ENCODE measurements at places on chromosomes 7 and 10.

DNA sequence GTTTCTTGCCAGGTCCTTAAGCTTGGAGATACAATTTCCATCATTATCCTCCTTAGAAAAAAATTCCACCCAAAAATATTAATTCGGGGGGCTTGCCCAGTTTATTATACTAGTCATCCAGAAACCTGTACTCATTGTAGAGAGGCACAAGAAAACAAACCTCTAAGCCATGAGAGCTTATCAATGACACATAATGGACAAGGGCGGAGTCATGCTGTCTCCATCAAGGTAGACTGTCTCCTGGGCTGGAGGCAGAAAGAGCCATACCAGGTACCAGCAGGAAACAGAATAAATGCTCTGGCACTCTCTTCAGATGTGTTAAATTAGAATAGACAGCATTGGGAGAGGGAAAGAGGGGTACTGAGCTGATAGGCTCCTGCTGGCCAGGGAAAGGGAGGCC is 69.8 kb upstream of the GSDME start:
- DNase-seq = no peak

GRCh38 chr7:149422914-149423301 is 38.0 kb downstream of the ZNF777 start:
- peak; percentile 43 for DNase-seq

DNA sequence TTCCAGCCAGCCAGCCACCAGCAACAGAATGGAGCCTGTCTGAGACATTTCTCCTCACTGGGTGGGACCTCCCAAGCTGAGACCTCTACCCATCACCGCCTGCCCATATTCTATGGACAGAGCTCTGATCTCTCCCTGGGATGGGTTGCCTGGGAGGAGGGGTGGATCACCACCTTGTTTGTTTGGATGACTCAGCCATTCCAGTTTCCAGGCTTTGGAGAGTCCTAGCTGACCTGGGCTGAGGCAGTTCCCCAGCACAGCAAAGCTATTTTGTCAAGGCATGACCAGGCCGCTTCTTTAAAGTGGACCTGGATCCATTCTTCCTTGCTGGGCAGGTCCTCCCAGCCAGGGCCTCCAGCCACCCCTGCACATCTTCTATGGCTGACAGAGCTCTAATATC is 982.3 kb downstream of the DNAJB9 start:
- DNase-seq = no peak

GRCh38 chr7:81138870-81139269 is 220.0 kb upstream of the SEMA3C start:
- no peak for DNase-seq

- no peak for DNase-seq
Measured at GRCh38 chr10:97138174-97138573, 47.6 kb downstream of the SLIT1 start.

DNA sequence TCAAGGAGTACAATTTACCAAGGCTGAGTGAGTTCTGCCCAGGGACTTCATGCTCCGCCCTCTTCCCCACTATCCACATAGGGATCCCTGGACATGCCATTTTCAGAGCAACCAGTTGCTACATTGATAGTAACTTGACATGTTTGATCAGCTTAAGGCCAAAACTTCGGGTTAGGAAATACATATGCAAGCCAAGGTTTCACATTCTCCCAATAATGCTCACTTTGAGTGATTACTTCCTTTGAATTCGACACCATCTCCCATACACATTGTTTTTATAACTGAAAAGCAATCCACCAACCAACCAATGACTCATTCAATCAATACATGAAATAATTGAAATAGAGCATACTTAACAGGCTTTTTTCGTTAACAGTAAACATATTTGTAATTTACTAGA is 137.9 kb downstream of the GLI3 start:
- DNase-seq = no peak

DNA sequence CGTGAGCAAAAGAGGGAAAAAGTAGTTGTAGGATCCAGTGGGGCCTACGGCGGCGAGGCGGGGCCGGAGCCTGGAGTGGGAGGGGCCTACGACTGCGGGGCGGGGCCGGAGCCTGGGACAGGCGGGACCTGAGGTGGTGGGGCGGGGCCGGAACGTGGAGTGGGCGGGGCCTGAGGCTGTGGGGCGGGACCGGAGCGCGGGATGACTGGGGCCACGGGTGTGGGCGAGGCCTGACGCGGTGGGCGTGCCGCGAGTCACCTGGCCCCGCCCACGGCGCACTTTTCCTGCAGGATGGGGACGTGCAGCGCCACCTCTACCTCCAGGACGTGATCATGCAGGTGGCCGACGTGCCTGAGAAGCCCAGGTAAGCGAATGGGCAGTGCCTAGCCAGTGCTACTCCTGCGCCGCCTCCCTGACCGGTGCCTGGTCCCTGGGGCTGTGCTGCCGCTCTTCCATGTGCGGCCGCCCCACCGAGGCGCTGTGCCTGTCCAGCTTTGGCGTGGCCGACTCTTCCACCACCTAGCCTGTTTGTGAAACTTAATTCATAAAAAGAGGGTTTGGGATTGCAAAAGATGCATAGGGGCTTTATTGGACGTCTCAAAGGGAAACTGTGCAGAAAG is 496 bp downstream of the ZNF511 start:
- DNase-seq = peak; percentile 94

GRCh38 chr10:122648599-122649428 is 50.8 kb downstream of the C10orf120 start:
- DNase-seq = peak; percentile 52

DNA sequence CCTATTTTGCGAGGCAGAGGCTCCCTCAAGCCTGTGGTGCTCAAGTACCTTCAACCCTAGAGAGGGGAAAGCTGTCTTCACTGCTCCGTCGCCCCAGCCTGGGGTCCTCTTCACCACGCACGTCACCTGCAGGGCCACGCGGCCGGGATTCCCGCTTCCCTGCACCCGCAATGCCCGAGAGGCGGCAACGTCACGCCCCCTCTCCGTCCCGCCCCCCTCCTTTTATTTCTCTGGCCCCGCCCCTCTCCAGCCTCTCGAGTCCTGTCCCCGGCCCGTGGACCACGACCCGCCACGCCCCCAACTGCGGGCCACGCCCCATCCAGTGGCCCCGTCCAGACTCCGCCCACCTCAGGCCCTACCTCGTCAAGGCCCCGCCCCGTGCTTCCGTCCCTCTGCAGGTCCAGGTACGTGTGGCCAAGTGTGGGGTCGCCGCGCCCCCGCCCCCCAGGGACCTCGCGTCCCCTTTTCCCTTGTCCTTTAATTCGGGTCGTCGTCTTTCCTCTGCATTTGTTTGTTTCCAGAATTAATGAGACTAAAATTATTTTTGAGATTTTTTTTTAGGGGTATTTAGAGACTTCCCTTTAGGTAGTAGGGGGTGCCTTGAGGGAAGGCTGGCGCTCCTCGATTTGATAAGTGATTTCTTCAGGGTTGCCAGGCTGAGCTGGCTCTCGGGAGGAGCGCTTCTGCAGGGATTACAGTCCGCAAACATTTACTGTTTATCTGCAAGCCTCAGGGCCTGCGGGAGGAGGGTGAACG is 69.8 kb upstream of the BAIAP2L1 start:
- peak; percentile 26 for DNase-seq

DNA sequence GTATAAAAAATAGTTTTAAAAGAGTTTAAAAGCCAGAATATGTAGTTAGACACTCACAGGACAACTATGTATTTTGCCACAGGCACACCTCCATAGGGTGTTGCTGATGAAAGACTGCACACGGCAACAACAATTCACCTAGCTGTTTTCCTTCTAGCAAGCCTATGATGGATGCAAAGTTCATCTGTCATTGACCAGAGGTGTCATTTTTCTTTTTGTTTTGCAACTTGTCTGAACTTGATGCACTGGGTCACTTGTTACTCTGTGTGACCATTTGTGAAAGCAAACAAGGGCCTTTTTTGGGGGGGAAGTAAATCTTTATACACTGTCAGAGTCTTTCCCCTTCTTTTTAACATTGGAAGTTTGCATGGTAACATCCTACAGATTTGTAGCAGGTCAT is 258.0 kb upstream of the SEMA3A start:
- DNase-seq = no peak

DNA sequence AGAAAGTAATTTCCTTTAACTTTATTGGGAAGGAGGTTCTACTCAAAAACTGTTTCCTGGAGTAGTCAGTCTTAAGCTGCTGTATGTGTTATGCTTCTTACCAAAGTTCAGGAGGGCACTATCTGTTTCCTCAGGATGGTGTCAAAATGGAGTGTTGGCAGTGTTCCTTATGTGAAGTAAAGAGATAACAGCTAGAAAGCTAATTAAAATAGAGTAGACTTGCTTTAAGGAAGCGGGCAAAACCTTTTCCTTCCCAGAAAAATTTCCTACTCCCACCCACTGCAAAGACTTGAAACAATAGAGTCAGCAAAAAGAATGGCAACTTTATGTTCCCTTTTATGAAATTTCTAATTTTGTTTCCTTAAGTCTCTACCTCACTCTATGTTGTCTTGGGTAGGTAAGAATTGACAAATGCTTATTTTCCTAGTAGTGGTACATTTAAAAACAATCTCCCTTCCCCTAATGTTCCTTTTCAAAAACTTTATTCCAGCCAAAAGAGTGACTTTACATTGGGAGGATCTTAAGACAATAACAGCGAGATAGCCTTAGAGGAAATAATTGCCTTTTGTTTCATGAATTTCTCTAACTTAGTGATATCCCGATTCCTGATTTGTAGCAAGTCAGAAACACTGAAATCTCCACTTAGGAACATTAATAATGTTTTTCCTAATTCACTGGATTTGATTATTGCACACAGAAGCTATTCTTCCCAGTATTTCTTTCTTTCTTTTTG is 26.5 kb upstream of the ENTPD1 start:
- DNase-seq = no peak

DNA sequence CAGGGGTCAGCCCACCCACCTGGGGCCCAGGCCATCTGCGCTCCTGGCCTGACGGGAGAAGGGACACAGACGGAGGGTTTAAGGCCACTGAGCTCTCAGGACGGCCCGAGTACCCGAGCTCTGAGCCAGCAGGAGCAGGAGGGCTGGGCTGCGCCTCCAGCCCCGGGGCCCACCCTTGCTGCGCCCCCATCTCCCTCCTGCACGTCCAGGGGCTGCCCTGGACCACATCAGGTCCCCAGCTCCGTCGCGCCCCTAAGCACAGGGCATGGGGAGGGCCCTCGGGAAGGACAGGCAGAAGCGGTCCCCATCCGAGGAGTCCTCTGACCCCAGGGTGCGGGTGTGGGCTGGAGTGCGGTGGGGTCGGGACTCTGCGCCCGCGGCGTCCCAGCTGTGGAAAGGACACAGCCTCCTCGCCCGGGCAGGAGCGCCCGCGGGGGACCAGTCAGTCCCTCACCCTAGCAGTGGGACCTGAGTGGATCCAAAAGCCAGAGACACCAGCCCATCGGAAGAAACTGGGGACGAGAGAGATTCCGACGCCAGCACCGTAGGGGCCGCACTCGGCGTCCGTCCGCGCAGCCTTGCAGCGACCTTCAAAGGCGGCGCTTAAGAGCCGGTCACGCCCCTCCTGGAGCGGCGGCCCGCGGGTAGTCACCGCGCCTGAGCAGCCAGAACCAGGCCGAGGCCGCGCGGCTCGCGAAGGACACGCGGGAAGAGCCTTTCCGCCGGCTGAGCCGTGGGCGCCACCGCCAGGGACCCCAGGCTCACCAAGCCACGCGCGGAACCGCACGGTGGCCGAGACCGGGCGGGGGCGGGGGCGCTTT is 15.9 kb downstream of the CAMK2B start:
- DNase-seq = peak; percentile 59

GRCh38 chr7:144473908-144474307 is 70.4 kb upstream of the NOBOX start:
- DNase-seq = no peak

- no peak for DNase-seq
Measured at GRCh38 chr10:5782174-5782573, 31.1 kb downstream of the GDI2 start.

- DNase-seq = no peak
Measured at GRCh38 chr7:37728747-37729146, 45.2 kb downstream of the GPR141 start.

DNA sequence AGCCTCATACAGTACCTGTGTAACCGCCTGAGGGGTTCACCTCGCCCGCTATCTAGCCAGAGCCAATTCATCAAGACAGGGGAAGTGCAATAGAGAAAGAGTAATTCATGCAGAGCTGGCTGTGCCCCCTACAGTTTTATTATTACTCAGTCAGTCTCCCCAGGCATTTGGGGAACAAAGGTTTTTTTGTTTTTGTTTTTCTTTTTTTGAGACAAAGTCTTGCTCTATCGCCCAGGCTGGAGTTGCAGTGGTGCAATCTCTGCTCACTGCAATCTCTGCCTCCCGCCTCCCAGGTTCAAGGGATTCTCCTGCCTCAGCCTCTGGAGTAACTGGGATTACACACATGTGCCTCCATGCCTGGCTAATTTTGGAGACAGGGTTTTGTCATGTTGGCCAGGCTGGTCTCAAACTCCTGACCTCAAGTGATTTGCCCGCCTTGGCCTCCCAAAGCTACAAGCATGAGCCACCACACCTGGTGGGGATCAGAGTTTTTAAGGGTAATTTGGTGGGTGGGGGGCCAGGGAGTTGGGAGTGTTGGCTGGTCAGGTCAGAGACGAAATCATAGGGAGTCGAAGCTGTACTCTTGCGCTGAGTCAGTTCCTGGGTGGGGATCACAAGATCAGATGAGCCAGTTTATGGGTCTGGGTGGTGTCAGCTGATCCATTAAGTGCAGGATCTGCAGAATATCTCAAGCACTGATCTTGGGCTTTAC is 116.5 kb downstream of the MARCHF5 start:
- DNase-seq = no peak

DNA sequence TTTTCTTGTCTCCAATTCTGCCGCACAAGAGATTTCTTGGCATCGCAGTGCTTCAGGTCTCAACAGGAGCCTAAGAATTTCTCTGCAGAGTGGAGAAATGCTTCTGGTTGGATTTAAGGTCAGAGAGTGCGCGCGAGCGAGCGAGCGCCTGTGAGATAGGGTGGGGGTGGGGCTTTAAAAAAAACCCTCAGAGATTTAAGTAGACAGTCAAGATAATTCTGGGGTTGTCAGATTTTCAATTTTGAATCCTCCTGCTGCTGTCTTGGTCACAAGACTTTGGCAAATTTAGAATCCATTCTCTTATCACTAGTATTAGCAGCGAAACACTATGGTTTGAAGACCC is 49.7 kb downstream of the CPEB3 start:
- DNase-seq = no peak

DNA sequence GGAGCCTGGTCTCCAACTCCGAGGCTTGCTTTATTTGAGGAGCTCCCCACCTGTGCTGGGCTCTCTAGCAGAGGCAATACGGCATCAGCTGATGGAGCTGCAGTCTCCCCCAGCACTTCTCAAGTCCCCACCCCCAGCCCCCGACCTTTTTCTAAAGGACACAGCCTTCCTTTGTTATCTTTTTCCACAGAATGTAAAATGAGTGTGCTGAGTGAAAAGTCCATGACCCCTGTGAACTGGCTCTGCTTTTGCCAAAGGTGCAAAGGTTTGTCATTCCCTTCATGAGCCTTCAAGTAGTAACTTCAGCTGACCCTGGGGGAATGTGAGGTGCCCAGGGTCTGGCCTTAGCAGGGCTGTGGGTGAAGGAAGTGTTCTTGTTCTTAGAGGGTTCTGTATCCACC is 25.5 kb downstream of the LRRC4 start:
- no peak for DNase-seq

GRCh38 chr7:158394936-158395335 is 192.7 kb downstream of the PTPRN2 start:
- DNase-seq = peak; percentile 30
